Large intestine (tissue), 12 donors: ENCODE measurements at places on chromosomes 7 and 10.

- no peaks in the 10 kb centered on the region for H3K36me3 ChIP-seq
- no peak overlapping the region for H3K27ac ChIP-seq
- no peak overlapping the region for H3K4me3 ChIP-seq
- no peaks in the 10 kb centered on the region for H3K4me1 ChIP-seq
- no peak for DNase-seq
- H3K27me3 ChIP-seq = peaks cover 18% of the 10 kb centered on the region
These were observed 1.4 kb upstream of the GIMAP5 start for GRCh38 chr7:150735596-150736358.

- no peak for DNase-seq
- no peak overlapping the region for H3K4me3 ChIP-seq
- no peaks in the 10 kb centered on the region for H3K27me3 ChIP-seq
- H3K36me3 ChIP-seq = no peaks in the 10 kb centered on the region
These were observed 1336.0 kb downstream of the GATA3 start for GRCh38 chr10:9390516-9390915.

- peak; percentile 77 for DNase-seq
- no peaks in the 10 kb centered on the region for H3K27me3 ChIP-seq
- peaks cover 21% of the 10 kb centered on the region for H3K4me1 ChIP-seq
- no peak overlapping the region for H3K4me3 ChIP-seq
These were observed 21.1 kb downstream of the PLAU start for GRCh38 chr10:73931767-73932619.

GRCh38 chr10:88372051-88372715, 210.9 kb downstream of the RNLS start:
- H3K27ac ChIP-seq = peak overlapping the region; percentile 73
- H3K4me1 ChIP-seq = peaks cover 12% of the 10 kb centered on the region
- DNase-seq = peak; percentile 31
- H3K36me3 ChIP-seq = no peaks in the 10 kb centered on the region
